ENCODE measurements at places on chromosomes 7 and 10.

GRCh38 chr7:93858857-93859256 lies 31.7 kb downstream of the TFPI2 start:
- DNase-seq = no peak

DNA sequence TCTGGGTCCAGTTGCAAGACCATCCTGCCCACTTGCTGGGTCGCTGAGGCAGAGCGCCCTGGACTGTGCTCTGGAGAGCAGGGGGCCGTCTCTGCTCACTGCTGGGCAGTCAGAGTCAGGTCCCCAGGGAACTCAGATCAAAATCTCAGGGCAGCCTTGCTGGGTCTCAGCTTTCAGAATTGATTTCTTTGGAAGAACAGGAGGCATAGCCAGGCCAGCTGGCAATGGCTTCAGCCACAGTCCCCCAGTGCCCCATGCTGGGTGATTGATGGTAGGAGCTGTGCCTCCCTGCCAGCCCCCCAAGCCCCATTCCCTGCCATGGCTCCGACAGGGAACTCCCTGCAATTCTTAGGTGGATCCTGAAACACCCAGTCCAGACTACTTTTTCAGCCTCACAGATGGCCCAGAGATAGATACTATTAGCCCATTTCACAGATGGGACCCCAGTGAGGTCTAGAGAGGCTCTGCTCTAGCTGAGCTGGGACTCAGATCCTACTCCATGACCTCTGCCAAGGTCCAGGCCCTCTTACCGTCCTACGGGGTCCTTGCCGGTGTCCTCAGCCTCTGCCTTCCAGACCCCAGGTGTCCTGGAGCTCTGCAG lies 467 bp downstream of the MMRN2 start:
- DNase-seq = no peak

DNA sequence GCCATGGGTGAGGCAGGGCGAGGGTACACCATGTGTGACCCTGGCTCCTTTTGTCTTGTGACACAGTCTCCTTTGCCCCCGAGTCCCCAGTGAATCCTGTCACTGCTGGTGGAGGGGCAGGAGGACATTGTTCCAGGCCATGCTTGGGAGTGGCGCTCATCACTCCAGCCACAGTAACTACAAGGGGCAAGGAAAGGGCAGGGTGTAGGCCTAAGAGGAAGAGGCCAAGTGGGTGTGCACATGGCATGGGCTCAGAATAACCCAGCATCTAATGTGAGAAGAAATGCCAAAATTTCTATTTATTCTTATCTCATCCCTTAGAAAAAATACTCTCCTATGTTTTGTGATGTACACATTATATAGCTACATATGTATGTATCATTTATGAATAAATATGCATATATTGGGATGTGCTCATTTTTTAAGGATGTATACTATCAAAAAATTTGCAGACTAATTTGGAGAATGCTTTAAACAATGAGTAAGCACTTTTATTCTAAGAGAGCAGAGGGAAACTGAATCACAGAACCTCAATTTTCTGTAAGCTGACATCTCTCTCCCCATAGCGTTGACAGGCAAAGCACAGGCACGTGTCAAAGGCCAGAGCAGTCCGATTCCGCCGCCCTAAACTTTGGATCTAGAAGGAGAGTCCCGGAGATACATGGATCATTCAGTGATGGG lies 36.9 kb downstream of the RNF32 start:
- no peak for DNase-seq

DNA sequence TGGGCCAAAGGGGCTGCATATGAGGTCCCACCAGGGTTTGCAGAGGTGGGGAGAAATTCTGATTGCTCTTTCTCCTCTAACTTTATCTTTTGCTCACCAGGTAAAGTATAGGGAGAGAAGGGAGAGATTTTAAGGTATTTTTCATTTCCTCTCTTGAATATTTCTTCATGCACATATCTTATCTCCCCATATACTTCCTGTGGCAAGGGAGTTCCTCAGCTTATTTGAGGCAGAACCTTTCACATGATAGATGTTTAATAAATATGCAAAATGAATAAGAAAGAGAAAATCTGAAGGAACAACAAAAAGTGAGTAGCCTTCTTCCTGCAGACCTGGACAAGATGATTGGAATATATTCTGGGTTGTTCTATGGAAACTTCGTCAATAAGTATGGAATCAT lies 67.4 kb upstream of the PDCD4 start:
- DNase-seq = peak; percentile 18

DNA sequence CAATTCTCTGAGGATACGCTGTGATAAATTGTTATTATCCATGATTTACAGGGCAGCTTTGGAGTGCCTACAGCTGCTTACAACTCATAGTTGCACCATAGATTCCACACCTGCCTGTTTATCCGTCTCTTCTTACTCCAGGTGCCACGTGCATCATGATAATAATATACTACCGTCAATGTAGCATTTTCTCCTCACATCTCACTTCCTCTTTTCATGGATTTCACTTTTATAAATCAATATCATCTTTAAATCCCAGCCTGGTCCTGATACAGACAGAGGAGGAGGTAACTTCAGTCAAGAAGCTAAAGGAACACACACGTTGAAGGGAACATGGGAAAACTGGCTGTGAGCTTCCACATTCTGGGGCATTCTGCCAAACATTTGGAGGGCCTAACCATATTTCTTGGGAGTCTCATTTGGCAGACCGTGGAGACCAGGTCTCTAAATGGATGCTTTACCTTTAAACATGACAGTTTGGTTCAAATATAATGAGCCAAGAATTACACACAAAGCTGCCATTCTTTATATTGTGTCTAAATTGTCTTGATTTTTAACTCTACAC lies 2.4 kb downstream of the CH25H start:
- no peak for DNase-seq

DNA sequence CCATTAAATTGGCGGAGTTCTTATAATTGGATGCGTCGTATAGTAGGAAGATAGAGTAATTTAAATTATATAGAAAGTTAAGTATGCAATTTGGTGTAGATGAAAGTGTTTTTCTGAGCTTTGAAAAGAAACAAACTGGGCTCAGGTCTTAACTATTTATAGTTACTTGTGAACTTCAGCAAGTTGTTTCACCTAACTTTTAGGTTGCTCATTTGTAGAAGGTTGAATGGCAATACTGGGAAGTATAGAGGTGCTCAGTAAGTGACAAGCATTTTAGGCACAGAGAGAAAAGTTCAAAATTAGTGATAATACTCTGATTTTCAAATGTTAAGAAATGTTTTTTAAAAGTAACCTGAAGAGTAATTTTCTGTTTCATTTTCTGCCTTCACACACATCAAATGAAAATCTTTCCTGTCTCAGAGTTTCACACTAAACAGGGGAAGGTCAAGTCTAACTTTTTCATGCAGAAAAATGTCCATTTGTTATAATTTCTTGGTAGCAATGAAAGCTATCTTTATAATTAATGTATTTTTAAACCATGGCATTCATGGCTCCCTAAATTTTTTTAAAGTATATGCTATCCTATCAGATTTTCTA lies 146.5 kb downstream of the PHF14 start:
- DNase-seq = no peak

DNA sequence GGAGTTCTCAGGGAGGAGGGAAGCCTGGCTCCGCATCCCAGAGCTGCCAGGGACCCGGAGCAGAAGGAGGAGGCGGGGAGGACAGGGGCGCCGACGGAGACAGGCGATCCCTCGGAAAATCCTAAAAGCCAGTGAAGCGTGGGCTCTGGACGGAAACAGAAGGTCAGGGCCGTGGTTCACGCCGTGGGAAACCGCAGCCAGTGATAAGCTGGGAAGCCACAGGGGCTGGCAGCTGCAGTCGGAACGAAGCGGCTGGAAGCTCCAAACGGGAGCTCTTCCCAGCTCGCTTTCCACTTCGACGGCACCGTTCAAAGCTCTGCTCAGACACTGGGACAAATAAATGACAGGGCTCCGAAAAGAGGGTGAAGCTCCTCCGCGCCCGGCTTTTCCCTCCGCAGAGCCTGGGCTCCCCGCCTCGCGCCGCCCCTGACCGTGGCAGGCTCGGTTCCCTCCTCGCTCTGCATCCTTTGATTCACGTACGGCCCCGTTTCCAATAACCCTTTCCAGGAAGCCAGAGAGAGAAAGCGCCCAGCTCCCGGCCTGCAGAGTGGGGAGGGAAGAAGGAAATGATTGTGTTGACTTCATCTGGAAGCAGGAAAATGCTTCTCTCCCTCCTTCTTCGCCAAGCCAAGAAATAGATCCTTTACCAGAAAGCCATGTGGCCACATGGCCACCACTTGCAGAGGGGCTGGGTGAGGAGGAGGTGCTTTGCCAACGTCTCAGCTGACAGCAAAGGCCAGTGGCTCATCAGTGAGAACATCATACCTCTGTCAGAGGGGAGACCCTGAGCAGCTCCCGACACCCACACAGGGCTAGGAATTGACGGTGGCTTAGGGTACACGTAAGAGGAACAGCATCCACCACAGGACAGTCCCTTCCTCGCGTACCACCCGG lies 57.4 kb downstream of the ADRB1 start:
- no peak for DNase-seq

DNA sequence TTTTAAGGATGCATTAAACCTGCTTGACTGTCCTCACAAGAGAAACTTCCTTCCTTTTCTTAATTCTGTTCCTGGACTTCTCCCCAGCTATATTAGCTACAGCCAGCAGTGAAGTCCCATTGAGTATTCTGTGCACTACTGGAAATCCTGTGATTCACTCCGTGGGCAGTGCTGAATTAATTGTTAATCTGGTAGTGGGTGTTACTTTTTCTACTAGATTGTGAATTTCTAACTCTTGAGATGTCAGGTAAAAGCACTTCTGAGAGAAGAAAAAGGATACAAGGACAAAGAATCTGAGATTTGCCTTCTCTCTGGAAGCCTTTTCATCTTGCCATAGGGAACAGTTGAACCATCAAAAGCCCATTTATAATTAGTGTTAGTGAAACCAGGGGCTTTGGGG lies 33.9 kb downstream of the CYCS start:
- DNase-seq = no peak

DNA sequence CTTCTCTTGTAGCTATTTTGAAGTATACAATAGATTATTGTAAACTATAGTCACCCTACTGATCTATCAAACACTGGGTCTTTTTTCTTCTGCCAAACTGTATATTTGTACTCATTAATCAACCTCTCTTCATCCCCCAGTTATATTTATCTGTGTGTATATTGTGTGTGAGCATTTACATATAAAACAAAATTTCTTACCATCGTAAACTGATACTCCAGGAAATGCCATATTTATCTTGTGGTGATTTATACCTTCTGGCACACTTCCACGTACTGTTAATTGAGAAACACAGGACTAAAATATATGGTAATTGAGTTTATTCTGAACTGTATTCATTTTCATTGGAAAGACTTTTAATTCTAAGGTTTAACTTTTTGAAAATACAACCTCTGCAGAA lies 18.9 kb downstream of the ANLN start:
- no peak for DNase-seq

GRCh38 chr7:24812305-24812945 lies 55.2 kb upstream of the GSDME start:
- DNase-seq = peak; percentile 52

- no peak for DNase-seq
Observed at GRCh38 chr7:8762803-8763202, 329.4 kb downstream of the NXPH1 start.

GRCh38 chr7:47080816-47081215 lies 501.1 kb downstream of the TNS3 start:
- DNase-seq = no peak

DNA sequence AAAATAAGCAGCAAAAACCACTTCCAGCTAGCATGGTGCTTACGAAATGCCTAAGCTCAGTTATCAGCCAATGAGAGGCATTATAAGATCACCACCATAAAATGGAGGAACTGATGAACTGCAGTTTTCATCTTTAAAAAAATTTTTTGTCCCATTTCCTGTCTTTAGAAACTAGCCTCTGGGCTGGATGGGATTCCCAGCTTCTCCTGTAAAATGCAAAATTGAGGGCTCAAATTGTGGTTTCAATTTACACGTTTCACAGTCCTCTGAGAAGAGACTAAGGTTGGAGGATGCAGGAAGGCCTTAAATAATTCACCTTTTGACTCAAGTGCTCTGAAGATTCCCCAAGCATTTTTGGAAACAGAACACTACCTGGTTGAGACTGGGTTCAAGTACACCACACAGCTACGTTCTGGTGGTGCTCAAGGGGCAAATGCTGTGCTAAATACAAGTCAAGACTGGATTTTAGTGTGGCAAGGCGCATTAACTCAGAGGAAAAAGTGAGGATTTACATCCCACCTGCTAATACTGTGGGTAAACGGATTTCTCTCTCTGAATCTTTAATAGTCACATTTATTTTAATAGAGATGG lies 951 bp downstream of the ZNF25 start:
- DNase-seq = no peak

DNA sequence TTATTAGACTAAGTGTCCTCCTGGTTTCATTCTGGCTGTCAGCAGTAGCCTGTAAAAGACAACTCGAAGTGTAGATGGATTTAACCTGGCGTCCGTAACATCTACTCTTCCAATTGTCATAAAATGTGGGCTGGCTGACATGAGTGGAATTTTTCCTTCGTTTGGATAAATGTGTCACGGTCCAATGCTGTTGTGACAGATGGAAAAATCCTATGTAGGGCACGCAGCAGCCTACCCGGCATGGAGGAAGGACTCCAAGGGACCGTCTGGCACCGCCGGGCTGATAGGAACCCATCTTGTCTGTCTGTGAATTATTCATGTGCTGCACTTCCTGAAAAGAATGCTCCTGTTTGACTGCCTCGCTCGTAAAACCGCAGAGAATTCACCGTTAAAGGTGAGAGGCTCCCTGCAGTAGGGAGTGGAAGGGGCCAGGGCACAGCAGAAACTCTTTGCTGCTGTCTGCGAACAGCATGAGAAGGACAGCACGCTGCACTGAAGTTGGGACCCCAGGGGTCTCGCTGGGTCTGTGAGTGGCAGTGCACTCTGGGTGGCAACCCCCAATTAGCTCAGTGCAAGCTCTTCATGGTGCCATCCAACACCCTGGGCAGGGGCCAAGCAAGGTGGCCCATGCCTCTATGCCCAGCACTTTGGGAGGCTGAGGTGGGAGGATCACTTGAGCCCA lies 1.6 kb upstream of the ORAI2 start:
- peak; percentile 73 for DNase-seq

DNA sequence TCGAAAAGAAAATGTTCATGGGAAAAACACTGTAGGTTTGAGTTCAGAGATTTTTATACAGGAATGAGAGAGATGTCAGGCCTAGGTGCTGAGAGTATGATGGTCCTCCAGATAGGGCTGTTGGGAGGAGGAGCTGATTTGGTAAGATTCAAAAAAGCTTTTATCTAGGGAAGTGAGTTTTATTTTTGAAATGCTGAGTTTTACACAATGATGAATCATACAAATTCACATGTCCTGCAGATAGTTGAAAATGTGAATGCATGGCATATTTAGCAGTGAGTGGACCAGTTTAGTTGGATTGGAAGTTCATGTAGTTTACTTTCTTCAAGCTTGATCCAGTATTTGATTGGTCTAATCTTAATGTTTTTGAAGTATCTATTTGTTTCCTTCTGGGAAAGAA lies 154.8 kb downstream of the LRRC4 start:
- no peak for DNase-seq

DNA sequence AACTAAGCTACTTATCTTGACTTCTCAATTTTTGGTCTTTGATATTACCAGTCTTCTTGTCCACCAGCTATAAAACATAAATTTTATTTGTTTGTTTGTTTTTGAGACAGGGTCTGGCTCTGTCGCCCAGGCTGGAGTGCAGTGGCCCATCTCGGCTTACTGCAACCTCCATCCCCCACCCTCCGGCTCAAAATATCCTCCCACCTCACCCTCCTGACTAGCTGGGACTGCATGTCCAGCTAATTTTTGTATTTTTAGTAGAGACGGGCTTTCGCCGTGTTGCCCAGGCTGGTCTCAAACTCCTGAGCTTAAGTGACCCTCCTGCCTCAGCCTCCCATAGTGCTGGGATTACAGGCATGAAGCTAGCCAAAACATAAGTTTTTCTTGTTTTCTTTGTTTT lies 7.5 kb downstream of the MARCHF5 start:
- no peak for DNase-seq
